Ureter (tissue), 1 donor: ENCODE measurements at places on chromosomes 12 and 14.

DNA sequence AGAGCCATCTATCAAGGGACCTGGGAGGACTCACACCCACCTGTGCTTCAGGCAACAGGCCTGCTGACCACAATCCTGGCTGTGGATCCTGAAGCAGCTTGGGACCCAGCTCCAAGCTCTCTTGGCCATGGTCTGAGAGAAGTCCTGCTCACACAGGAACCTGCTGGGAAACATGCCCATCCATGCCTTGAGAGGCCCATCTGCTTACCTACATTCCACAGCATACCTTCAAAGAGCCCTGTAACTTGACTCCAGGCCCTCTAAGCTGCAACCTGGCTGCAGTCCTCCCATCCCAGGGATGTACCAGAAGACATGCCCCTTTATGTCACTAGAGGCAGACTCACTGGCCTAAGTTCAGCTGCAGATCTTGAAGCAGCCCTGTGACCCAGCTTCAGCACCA is 61.7 kb upstream of the AMIGO2 start:
- DNase-seq: no peak

DNA sequence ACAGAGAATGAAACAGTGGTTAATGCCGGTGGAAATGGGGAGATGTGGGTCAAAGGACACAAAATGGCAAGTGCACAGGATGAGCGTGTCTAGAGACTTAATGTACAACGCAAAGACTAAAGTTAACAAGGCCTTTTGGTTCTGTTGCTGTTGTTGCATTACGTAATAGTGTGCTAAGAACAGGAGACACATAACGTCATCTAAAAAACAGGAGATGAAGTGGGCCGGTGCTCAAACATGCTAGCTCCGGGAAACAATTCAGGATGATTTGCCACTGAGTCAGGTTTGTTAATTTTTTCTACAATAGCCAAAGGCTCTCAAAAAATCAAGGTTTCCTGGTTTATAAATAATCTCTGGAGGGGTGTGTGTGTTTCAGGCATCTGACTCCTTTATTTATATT is 55.5 kb downstream of the ETV6 start:
- DNase-seq: no peak

GRCh38 chr14:33435911-33436689 is 497.4 kb downstream of the NPAS3 start:
- DNase-seq: no peak

DNA sequence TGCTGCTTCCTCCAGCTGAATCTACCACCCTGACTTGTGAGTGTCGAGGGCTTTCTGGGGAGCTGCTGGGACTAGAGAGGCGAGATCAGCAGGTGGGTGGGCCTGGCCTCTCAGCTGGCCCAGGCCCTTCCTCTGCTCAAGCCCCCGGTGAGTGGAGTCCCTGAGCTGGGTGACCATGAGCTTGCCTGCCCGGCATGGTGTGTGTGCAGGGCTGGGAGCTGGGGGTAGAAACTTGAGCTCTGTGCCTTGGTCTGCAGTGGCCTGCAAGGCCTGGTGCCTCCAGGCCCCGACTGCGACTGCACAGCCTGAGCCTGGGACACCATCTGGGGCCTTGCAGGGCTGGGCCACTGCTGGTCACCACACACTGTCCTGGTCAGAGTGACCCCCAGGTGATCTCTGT is 67.4 kb downstream of the KIF26A start:
- no peak for DNase-seq

DNA sequence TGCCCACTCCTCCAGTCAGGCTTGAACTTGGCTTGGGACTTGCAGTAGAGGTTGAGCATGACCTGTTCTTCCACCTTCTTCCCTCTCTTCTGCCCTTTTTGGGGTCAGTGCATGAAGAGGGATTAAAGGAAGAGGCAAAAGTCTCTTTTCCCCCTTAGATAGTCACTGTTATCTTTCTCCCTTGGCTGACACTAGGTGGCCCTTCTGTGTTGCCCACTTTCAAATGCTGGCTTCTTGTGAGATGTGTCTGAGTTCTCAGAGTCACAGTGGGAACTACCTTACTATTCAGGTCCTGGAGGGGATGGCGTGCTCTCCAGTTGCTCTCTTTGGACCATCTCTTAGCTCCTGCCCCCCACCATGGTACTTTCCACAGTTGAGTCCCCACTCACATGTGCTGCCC is 73.6 kb downstream of the GPR65 start:
- DNase-seq: no peak

GRCh38 chr14:63286071-63286470 is 32.7 kb downstream of the GPHB5 start:
- no peak for DNase-seq

DNA sequence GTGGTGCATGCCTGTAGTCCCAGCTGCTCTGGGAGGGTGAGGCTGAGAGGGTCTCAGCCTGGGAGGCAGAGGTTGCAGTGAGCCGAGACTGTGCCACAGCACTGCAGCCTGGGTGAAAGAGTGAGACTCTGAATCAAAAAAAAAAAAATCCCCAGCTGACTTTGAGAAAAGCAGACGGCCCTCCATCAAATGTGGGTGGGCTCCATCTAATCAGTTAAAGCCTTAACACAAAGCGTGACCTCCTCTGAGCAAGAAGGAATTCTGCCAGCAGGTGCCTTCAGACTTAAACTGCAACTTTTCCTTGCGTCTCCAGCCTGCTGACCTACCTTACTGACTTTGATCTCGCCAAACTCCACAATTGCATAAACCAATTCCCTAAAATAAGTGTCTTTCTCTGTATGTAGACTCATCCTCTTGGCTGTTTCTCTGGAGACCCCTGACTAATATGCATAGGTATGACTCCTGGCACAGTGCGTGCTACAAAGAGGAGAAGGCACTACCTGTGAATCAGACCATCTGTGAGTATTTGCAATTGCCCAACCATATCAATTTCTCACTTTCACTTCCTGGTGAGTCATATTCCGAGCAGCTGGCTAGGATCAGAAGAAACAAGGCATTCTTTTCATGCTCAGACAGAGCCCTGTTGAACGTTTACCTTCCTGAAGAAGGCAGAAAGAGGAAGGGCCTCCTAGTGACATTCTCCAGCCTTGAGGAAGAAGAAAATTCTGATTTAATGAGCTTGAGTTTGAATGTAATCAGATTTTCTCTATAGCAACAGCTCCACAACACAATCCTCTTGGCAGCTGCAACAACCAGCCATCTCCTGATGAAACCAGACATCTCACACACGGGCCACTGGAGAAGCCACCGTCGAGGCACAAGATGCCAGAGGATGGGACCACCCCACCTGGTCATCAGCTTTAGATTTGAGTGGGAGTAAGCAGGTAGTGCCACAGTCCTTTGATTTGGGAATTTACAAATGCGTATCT is 54.3 kb downstream of the CLMN start:
- peak; percentile 67 for DNase-seq

DNA sequence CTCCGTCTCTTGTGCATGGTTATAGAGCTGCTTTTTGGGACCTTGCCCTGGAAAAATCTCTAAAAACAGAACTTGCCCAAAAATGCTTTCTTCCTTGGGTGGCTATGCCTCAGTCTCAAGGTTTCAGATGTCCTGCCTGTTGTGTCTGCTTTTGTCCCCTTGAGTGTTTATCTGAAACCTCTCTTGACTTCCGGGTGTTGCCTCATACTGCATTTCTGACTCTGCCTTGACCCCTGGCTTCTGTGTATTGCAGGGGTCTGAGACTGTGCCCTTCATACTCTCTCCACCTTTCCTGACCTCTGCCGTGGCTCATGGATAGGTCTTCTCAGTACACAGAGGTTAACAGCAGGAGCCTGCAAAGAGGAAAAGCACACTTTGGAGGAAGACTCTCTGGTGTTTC is 124.8 kb upstream of the NTF3 start:
- no peak for DNase-seq

- DNase-seq: no peak
These were observed 145.6 kb downstream of the DYRK2 start for GRCh38 chr12:67794161-67794560.
